D721Med (cell line): ENCODE measurements at places on chromosomes 7 and 10.

DNA sequence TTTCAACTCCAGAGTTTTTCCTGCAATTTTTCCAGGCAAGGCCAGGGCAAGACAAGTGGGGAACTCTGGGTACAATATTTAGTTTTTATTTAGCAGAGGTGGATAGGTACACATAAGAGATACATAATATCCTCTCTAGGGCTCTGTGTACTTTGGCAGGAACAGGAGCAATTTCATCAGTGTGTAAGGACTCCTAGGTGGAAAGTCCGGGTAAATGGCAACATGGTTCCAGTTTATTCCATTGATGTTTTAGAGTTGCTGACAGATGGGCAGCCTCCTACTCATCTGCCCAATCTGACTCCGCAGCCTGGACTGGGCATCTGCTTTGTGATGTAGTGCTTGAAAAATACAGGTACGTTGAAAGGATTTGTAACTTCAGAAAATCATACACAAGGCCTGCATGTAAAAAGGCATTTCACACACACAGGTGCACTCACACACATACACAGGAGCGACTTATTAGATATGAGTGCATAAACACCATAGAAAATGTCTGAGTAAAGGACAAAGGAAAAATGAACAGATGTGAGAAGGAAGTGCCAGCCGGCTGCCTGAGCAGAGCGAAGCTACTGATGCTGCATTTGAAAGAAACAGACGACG, 5.7 kb downstream of the PON1 start:
- no peak for DNase-seq

DNA sequence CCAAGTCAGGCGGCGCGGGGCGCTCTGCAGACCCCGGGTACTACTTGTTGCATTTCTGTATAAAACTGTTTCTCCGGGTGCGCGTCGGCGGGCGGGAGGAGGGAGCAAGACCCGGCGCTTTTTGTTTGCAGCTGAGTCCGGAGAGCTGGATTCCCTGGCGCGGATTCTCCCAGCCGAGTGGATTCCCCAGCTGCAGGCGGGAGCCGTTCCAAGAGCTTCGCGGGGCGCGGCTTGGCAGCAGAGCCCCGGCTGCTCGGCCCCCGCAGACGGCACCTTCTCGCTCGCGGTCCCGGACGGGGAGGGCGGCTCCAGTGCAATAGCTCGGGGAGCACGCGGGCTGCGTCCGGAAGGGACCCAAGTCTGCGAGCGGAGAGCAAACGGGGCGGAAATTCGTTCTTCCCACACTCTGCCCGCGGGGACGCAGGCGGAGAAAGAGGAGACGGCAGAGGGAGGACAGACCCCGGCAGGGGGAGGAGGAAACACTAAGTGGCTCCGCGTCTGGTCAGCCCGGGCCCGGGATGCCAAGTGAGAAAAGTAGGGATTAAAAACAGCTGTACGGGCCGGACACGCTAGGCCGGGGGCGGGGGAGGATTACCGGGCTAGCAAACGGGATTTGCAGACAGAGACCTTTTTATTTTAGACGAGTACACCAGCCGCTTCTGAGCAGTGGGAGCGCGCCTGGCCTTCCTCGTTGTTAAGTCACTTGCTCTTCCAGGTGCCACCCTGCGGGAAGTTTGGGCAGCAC, at the start of gene TRIL:
TRIL (minus strand) TSS at position 96 of the 745 bp plus-strand sequence. CDS start 284 bp downstream, outside the sequence.
- DNase-seq = no peak

DNA sequence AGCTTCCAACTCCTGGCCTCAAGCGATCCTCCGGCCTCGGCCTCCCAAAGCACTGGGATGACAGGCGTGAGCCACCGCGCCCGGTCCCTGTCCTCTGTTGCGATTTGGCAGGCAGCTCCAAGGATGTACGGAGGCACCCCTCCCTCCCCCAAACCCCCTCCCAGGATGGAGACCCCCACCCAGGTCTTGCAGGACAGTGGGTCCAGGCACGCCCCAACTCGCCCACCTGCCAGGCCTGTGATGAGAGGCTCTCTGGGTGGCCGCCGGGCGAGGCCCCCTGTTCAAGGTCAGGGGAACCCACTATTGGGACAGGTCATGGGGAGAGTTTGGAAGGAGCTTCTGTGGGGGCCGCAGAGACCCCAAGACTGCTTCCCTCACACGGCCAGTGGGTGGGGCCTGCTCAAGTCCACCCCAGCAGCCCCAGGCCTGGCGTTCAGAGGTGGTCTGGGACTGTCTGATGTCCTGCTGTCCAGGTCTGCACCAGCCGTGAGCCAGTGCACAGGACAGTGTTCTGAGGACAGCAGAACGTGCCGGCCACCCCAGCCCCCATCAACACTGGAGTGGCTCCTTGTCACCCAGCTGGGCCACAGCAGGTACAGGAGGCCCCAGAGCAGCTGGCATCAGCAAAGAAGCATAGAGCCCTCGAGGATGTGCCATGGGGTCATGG, 2.5 kb downstream of the ADAP1 start:
- DNase-seq = no peak

- DNase-seq = no peak
Measured at GRCh38 chr10:31121757-31122577, 90.3 kb upstream of the ZNF438 start.

- DNase-seq = no peak
Measured at GRCh38 chr10:132884691-132885271, 57.6 kb downstream of the CFAP46 start.

DNA sequence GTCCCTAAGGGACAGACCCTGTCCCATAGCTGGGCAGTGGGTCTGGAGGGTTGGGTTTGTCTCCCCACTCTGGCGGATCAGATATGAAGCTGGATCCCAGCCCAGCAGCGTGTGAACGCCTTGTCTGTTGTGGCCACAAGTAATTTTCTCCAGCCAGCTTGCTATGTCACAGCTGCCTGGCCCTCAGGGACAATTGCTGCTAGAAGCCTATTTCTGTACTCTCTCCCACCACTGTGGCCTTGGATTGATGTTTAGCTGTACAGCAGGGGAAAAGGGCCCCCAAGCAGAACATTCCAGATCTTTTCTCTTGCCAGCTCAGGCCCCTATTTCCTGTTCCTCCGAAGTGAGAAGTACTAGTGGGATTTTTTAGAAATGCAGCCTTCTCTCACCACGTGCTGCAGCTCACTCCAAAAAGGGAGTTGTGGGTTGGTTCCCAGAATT, 53.5 kb upstream of the WAC start:
- DNase-seq = no peak

DNA sequence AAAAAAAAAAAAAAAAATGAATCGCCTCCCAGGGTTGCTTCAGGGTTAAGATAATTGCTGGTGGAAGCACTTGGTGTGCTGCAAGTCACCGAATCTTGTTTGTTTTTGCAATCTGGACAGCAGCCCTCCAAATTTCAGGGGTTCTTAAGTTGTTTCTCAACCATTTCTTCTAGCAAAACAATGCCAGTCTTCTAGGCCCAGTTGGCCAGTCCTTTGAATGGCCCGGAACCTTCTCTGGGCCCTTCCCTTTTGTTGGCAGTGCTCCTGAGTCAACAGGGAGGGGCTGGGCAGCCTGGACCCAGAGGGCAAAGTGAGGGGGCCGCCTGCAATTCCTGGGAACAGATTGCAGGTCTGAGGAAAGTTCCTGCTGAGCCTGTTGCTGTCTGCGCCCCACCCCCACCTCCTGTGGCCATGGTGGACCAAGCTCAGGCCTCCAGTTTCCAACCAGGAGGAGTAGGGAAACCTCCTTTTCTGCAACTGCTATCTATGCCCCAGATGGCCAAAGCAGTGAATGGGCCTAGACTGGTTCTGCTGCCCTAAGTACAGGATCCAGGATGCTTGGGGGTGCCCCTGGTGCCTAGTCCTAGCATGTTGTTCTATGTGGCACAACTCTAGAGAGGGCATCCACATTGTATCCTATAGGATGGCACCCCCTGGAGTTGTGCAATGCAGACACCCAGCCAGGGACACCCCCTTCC, 31.4 kb upstream of the PDCD4 start:
- no peak for DNase-seq

DNA sequence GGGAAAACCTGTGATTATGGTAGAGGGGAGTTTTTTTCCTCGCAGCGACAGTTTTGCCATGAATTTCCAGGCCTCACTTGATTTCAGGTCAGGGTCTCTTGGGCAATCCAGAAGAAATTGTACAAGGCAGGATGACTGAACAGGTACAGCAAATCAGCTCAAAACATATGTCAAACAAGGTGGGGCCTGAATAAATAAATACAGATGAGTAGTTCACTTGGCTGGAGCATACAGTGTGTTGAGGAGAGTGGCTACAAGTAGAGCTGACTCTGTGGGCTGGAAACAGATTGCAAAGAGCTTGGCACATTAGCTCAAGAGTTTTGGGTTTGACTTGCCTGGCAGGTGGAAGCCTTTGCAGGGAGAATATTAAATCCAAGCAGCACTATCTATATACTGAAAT, 15.0 kb downstream of the GIMAP8 start:
- DNase-seq = no peak

GRCh38 chr7:106773228-106773627, 91.9 kb upstream of the PIK3CG start:
- no peak for DNase-seq

- no peak for DNase-seq
Measured at GRCh38 chr7:36764929-36765328, 40.6 kb upstream of the AOAH start.

GRCh38 chr7:77415476-77415822, 700 bp downstream of the GSAP start:
- no peak for DNase-seq

DNA sequence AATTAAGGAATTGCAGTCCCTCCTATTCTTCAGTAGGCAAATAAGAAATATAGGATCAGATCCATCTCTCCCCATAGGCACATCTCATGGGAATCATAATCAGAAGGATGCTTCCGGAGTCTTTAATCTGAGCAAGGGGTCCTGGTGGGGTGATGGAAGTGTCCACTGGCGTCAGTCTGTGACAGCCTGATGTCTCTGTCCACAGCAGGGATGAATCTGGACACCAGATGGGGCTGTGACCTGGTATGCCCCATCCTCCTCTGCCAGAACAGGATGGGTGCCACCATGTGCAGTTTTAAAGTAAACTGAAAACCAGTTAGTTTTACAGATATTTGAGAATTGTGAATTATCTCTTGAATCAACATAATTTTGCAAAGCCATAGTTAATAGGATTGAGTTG, 148.7 kb downstream of the C1GALT1 start:
- no peak for DNase-seq
